Stimulated activated naive CD8-positive, alpha-beta T cell treated with anti-CD3 and anti-CD28 coated beads, Interleukin-15, amount 100 ng/mL, for 72 hours (primary cell): ENCODE measurements at places on chromosomes 1 and 21.

DNA sequence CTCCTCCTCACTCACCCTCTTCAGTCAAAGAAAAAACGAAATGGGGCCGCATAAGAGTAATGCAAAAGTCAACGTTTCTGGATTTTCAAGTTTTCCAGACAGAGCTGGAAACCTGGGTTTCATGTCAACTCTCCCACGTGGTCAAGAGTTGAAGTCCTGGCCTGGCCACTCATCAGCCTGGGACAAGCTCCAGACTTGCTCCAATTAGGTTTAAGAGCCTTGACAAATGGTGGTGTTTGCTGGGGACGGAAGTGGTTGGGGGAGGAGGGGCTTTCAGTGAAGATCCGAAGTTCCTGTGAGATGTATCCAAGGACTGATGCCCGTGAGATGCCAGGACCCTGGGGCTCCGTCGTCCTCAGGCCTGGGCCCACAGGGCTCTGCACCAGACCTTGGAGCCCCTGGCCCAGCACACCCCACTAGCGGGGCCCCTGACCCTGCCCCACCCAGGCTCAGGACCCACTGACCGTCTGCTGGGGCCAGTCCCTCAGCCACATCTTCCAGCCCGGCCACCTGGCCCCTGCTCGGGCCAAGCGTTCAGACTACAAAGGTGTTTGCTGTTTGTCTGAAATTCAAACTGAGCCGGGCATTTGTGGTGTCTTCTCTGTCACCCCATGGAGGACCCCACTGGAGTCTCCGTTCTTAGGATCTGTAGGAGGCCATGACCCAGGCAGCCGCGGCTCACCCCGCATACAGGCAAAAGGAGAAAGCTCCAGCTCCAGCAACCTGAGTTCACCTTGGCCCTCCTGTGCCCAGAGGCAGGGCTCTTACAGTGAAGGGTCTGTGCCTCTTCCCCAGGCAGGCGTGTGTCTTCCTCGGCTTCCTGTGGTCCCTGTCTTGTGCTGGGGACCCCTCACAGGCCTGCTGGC is 53.3 kb downstream of the SIK1 start:
- DNase-seq = no peak

DNA sequence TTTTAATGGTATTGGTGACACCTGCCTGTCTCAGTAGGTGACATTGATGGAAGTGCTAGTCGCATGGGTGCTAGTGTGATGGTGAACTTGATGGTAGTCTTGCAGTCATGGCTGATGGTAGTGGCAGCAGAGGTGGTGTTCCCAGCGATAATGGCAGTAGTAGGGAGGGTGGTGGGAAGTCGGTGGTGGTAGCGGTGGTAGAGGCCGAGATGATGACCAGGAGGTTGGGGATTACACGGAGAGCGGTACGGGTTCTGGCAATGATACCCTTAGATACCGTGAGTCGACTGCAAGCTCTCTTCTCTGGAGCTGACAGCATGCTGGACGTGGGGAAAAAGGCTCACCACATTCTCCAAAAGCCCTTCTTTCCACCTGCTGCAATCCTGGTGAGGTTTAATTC is 99.4 kb upstream of the SLC2A1 start:
- DNase-seq = no peak

DNA sequence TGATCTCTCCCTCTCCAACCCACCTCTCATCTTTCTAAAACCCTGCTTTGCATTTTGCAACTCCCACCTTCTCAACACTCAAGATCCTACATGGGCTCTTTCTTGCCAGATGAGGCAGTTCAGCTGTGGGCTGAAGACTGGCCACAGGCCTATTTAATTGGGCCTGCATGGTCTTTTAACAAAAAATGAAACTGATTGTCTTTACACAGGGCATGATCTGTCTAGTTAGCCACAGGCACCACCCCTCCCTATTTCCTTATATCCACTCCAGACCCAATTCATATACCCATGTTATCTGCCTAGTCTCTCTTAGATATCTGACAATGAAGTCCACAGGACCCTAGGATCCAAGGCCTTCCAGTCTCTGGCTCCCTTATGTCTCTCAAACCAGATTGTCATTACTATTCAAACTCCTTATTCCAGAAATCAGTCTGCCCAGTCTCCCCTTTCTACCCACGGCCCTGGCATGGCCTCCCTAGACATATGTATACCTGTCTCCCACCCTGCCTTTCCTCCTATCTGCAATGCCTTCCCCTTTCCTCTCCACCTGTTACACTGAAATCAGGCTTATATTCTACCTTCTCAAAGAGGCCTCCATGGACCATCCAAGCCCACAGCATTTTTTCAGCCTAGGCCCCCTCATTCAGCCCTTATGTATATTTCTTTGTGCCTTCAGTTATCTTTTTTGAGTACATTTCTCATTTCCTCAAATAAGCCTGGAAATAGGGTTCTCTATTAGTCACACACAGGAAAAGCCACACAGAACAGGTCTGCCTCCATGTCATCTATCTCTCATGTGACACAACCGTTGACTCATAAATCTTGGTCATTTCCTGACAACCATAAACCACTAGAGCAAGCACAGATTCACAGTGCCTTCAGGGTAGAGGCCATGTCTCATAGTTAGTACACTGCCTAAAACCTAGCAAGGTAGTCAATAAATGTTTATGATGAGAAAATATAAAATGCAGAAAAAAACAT is 39.0 kb downstream of the LPAR3 start:
- DNase-seq = peak; percentile 38

DNA sequence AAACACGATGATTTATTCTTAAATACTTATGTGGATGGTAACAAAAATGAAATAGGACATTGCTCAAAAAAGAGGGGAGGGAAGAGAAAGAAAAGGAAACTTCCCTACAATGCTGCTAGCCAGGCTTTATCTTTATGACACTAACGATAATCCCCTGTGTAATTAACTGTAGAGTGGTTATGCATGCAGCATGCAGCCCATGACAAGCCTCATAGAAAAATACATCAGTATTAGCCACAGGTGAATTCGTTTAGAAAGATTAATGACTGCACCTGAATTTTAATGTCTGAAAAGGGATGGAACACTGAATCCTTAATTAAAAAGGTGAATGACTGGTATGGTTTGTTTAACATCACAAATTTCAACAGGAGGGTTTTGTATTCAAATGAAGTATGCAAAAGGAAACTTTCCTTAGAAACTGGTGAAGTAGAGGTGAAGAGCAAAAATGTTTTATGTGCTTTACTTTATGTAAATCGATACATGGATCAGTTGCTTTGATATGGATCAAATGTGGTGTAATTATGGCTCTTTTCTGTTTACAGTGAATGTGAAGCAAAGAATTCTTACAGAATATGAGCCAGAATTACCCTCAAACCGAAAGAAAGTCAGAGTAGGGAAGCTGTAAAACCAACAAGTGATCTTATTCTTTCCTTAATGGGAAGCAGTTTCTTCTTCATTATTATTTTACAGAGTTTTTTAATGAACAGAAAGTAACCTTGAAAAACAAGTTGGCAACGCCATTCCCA is 569.6 kb upstream of the ADGRL2 start:
- DNase-seq = no peak
